ENCODE measurements at places on chromosomes 1 and 21.

DNA sequence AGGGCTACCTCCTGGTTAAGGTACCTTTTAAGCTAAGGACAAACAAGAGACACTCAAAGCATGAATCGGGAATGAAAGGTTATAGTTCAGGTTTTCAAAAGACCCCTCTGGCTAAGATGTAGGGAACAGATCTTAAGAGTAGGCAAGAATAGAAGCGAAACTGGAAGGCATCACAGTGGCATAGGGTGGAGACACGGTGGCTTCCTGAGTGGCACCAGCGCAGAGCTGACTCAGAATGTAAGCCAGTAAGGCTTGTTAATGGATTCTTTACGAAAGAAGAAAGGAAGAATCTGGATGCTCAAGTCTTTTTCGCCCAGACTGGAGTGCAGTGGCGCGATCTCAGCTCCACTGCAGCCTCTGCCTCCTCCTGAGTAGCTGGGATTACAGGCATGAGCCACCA lies 21.2 kb downstream of the PADI6 start:
- no peak overlapping the region for H3K4me3 ChIP-seq
- peaks cover 1% of the 10 kb centered on the region for H3K27me3 ChIP-seq
- DNase-seq: no peak
- H3K27ac ChIP-seq: no peak overlapping the region
- H3K4me1 ChIP-seq: no peaks in the 10 kb centered on the region

DNA sequence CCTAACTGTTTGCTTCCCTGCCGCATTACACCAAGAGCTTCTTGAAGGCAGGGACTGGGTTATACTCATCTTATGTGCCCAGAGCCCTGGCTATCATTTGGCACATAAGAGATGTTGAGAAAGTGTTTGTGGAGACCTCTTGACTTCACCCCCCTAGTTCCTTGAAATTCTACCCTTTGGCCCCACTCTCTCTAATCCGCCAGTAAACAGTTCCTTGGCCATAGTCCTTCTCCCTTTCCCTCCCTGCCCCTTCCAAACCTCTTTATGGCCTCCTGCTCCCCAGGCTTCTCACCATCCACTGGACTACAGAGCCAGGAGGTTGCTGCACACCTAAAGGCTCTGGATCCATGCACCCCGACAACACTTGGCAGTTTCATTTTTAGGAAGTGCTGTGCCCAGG lies 1.5 kb upstream of the CDK18 start:
- no peak overlapping the region for H3K4me3 ChIP-seq
- peak overlapping the region; percentile 30 for H3K27ac ChIP-seq
- no peaks in the 10 kb centered on the region for H3K27me3 ChIP-seq
- DNase-seq: no peak
- H3K36me3 ChIP-seq: no peaks in the 10 kb centered on the region

GRCh38 chr1:151982300-151983005 lies 11.2 kb downstream of the S100A10 start:
- no peak for DNase-seq
- H3K4me3 ChIP-seq: no peak overlapping the region
- H3K27me3 ChIP-seq: peaks cover 3% of the 10 kb centered on the region
- H3K4me1 ChIP-seq: peaks cover 18% of the 10 kb centered on the region

- H3K36me3 ChIP-seq: peaks cover 13% of the 10 kb centered on the region
- no peak overlapping the region for H3K4me3 ChIP-seq
- no peak overlapping the region for H3K27ac ChIP-seq
- peaks cover 29% of the 10 kb centered on the region for H3K4me1 ChIP-seq
- no peak for DNase-seq
Measured at GRCh38 chr1:197736685-197737084, 38.6 kb downstream of the DENND1B start.

DNA sequence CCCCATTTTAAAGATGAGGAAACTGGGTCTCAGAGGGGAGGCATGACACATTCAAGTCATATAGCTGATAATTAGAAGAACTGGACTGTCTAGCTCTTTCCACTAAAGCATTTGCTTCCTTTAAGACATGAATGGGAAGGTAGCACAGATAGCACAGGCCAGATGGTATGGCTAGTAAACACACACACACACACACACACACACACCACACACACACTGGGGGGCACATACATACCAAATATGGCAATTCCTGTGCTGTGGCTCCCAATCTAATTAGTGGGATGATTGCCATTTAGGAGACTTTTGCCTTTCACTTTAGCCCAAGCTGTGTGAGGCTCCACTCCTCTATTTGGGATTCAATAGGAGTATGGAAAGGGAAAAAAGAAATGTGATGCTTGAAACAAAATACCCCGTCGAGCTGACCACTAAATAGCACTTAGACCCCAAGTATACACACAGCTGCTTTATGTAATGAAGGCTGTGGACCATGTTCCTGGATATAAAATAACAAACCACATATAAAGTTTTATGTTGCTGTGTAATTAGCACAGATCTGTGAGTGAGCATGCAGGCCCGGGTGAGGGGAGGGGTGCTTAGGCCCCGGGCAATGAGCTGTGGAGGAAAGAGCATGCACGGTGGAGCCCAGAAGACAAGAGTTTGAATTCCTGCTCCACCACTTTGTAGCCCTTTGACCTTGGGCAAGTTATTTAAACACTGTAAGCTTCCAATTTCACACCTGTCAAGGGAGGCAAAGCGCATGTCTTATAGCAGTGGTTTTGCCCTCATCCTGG lies 6.8 kb upstream of the TRABD2B start:
- no peaks in the 10 kb centered on the region for H3K36me3 ChIP-seq
- peaks cover 12% of the 10 kb centered on the region for H3K27me3 ChIP-seq
- H3K27ac ChIP-seq: no peak overlapping the region
- DNase-seq: no peak

DNA sequence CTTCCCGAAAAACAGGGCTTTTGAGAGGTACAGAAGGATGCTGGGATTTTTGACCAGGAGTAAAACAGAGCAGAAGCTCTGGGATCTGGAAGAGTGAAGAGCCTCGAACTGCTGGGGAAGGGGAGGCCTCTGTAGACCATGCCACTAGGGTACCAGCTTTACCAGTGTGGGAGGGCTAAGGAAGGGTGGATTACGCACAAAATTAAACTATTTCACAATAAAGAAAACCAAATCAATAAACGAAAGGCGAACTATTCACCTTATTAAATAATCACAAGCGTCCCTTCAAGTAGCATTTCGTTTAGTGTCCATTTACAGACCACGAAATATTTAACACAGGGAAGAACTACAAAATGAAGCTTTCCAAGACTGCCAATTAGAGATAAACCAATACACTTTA lies 723 bp downstream of the CZIB start:
- H3K4me3 ChIP-seq: peak overlapping the region; percentile 94
- H3K27me3 ChIP-seq: no peaks in the 10 kb centered on the region
- H3K4me1 ChIP-seq: peaks cover 20% of the 10 kb centered on the region

GRCh38 chr1:2548068-2548589 lies 8.0 kb upstream of the TNFRSF14 start:
- peak overlapping the region; percentile 96 for H3K27ac ChIP-seq
- H3K4me1 ChIP-seq: peaks cover 42% of the 10 kb centered on the region
- peak overlapping the region; percentile 87 for H3K4me3 ChIP-seq

- no peak for DNase-seq
- peaks cover 4% of the 10 kb centered on the region for H3K27me3 ChIP-seq
- H3K27ac ChIP-seq: no peak overlapping the region
- no peaks in the 10 kb centered on the region for H3K36me3 ChIP-seq
- peaks cover 2% of the 10 kb centered on the region for H3K4me1 ChIP-seq
Measured at GRCh38 chr21:44473915-44474555, 18.7 kb downstream of the LRRC3 start.

DNA sequence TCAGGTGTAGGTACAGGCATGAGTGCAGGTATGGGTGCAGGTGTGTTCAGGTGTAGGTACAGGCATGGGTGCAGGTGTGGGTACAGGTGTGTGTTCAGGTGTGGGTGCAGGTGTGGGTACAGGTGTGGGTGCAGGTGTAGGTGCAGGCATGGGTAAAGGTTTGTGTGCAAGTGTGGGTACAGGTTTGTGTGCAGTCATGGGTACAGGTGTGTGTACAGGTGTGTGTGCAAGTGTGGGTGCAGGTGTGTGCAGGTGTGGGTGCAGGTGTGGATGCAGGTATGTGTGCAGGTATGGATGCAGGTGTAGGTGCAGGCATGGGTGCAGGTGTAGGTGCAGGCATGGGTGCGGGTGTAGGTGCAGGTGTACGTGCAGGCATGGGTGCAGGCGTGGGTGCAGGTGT lies 79.4 kb upstream of the ACTL8 start:
- H3K36me3 ChIP-seq: no peaks in the 10 kb centered on the region
- no peak overlapping the region for H3K4me3 ChIP-seq
- H3K27me3 ChIP-seq: no peaks in the 10 kb centered on the region
- no peak for DNase-seq
- H3K27ac ChIP-seq: no peak overlapping the region

DNA sequence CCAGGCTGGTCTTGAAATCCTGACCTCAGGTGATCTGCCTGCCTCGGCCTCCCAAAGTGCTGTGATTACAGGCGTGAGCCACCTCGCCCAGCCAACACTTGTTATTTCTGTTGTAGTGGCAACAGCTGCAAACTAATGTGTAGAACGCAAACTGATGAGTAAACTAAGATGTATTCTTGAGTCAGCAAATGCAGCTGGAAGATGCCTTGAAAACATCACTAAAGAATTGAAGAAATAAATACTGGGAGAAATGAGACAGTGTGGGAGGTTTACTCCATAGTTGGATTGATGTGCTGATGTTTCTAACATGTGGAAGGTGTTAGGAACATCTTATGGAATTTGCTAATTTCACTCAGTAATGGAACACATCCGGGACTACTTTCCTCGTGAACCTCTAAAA lies 61.3 kb upstream of the KCNE2 start:
- no peak overlapping the region for H3K4me3 ChIP-seq
- H3K36me3 ChIP-seq: no peaks in the 10 kb centered on the region
- peaks cover 9% of the 10 kb centered on the region for H3K27me3 ChIP-seq

GRCh38 chr1:99557546-99558202 lies 88.2 kb upstream of the PALMD start:
- peaks cover 3% of the 10 kb centered on the region for H3K27me3 ChIP-seq
- no peak overlapping the region for H3K4me3 ChIP-seq
- no peaks in the 10 kb centered on the region for H3K4me1 ChIP-seq
- H3K27ac ChIP-seq: no peak overlapping the region
- DNase-seq: no peak

GRCh38 chr1:53561503-53562105 lies 102.4 kb downstream of the DMRTB1 start:
- H3K36me3 ChIP-seq: no peaks in the 10 kb centered on the region
- no peaks in the 10 kb centered on the region for H3K4me1 ChIP-seq
- H3K27ac ChIP-seq: no peak overlapping the region
- H3K4me3 ChIP-seq: no peak overlapping the region
- DNase-seq: no peak

DNA sequence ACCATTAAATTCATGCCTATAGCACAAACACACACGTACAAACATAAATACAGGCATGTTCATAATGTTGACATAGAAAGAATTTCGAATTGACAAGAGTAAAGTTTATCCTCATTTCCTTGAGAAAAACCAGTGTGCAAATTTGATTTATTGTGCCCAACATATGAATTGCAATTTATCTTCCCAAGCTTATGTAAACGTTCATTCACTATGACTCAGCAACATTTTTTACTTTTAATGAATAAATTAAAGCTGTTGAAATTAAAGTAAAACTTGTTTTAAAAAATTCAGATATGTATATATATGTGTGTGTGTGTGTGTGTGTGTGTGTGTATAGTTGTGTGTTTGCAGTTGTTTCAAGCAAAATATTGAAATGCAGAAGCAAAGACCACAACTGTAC lies 1067.9 kb downstream of the BRINP3 start:
- no peak overlapping the region for H3K4me3 ChIP-seq
- H3K36me3 ChIP-seq: no peaks in the 10 kb centered on the region
- no peak for DNase-seq
- H3K27ac ChIP-seq: no peak overlapping the region
- no peaks in the 10 kb centered on the region for H3K4me1 ChIP-seq

GRCh38 chr1:220750131-220750515 lies 2.0 kb downstream of the MTARC2 start:
- peaks cover 37% of the 10 kb centered on the region for H3K27me3 ChIP-seq
- no peak for DNase-seq
- peaks cover 24% of the 10 kb centered on the region for H3K4me1 ChIP-seq
- H3K4me3 ChIP-seq: no peak overlapping the region
- no peak overlapping the region for H3K27ac ChIP-seq
- no peaks in the 10 kb centered on the region for H3K36me3 ChIP-seq

GRCh38 chr1:29690156-29690555 lies 453.8 kb downstream of the PTPRU start:
- H3K36me3 ChIP-seq: no peaks in the 10 kb centered on the region
- H3K27me3 ChIP-seq: peaks cover 6% of the 10 kb centered on the region
- no peak overlapping the region for H3K4me3 ChIP-seq
- H3K4me1 ChIP-seq: peaks cover 17% of the 10 kb centered on the region
